ENCODE measurements at places on chromosomes 1 and 21.

- peak; percentile 64 for DNase-seq
These were observed 142.5 kb downstream of the DHRS3 start for GRCh38 chr1:12475530-12475934.

DNA sequence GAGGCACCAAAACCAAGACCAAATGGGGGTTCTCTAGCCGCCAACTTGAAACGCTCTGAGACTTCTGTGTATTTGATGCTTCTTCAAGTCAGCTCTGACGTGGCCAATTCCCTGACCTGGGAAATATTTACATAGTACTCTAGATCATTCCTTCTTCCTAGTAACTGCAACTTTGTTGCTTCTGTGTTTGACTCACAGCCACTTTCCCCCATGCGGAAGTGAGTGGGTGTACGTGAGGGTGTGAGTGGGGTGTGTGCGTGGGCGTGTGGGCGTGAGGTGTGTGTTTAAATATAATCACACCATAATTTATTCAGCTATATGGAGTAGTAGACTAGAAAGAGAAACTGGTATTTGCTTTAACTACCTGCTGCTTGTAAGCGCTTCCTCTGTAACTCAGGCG is 111.0 kb downstream of the TAS1R2 start:
- DNase-seq: no peak

DNA sequence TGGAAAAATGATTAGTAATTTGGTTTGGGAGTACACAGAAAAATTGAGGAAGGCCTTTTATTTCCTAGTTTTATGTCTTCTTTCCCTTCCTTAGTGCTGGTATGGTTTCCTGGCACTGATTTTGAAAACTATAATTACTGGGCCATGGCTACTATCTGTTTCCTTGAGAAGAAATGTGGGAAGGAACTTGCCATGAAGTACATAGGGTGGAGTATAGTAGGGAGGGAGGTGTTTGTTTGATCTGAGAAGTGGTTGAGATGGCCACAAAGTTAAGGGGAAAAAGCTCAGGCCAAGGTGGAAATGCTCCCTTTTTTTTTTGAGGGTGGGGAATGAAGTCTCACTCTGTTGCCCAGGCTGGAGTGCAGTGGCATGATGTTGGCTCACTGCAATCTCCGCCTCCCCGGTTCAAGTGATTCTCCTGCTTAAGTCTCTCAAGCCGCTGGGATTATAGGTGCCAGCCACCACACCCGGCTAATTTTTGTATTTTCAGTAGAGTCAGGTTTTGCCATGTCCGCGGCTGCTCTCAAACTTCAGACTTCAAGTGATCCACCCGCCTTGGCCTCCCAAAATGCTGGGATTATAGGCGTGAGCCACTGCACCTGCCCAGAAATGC is 11.3 kb downstream of the HJV start:
- DNase-seq: no peak

- DNase-seq: no peak
These were observed 62.8 kb downstream of the PCNT start for GRCh38 chr21:46386734-46387088.

DNA sequence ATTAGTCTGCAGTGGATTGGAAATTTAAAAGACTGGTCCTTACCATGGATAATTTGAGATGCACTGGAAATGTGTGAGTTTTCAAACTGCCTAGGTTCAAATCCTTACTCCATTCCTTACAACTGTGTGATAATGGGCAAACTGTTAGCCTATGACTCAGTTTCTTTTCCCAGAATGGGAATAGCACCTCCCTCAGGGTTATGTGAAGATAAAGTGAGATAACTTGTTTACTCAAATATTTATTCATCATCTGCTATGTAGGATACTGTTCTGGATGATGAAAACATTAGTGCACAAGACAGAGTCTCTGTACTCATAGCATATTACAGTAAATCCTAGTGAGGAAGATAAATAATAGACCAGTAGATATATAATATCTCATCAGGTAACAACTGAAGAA is 28.6 kb downstream of the LRIG2 start:
- no peak for DNase-seq

GRCh38 chr1:244636488-244637259 is 16.3 kb upstream of the DESI2 start:
- no peak for DNase-seq

DNA sequence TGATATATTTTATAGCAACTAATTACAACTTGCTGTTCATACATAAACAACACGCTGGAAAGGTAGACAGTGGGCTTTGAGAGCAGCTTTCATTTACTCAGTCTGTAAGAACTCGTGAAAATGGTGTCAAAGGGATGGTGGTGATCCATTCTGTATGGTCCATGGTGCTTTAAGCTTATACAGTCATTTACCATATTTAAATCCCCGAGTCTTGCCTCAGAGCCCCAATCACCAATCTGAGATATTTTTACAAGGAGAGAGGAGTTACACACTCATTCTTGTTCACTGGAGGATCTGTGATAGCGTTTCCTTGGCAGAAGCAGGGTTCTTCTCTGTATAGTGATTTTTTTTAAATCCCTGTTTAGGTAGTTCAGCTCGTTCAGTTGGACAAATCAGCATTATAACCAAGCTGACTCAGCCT is 694.6 kb downstream of the USP25 start:
- DNase-seq: no peak

GRCh38 chr1:40478276-40478675 is 1.2 kb downstream of the ZFP69 start:
- DNase-seq: no peak

DNA sequence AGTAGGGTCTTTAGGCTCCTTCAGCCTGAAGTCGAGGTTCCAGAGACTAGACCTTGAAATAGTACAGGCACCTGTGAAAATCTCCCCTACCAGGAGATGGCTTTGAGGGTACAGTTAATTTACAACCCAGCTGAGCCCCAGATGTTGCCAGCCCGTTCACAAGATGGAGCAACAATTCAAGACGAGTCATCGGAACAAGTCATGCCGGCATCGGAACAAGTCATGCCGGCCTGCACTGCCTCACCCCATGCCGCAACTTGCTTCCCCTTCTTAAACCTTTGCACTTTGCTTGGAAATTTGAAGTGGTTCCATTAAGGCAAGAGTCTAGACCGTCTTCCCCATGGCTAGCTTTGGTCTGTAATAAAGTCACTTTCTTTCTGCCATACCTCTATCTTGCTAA is 16.0 kb downstream of the HHAT start:
- DNase-seq: no peak

DNA sequence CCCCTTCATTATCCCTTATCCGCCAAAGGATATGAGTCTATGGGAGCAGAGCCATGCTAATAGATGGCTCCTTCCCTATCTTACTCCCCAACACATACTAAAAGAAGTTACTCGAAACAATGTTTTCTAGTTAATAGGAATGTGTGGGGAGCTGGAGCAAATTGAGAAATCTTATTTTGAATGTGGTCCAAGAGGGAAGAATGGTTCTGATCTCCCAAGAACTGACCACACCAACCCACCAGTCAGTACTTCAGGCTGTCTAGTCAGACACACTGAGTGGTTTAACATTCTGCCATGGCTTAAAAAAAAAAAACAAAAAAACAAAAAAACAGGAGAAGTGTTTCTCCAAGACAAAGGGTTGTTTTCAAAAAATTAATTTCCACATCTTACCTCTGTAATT is 31.5 kb upstream of the DNASE2B start:
- no peak for DNase-seq

GRCh38 chr1:113278371-113278770 is 111.9 kb upstream of the MAGI3 start:
- no peak for DNase-seq

GRCh38 chr1:64574301-64574700 is 104.4 kb downstream of the CACHD1 start:
- no peak for DNase-seq

GRCh38 chr1:36909946-36910725 is 124.2 kb downstream of the GRIK3 start:
- no peak for DNase-seq

- DNase-seq: no peak
These were observed 6.1 kb upstream of the PLA2G5 start for GRCh38 chr1:20063861-20064292.

GRCh38 chr1:203035111-203036000 is 9.1 kb downstream of the PPFIA4 start:
- no peak for DNase-seq

DNA sequence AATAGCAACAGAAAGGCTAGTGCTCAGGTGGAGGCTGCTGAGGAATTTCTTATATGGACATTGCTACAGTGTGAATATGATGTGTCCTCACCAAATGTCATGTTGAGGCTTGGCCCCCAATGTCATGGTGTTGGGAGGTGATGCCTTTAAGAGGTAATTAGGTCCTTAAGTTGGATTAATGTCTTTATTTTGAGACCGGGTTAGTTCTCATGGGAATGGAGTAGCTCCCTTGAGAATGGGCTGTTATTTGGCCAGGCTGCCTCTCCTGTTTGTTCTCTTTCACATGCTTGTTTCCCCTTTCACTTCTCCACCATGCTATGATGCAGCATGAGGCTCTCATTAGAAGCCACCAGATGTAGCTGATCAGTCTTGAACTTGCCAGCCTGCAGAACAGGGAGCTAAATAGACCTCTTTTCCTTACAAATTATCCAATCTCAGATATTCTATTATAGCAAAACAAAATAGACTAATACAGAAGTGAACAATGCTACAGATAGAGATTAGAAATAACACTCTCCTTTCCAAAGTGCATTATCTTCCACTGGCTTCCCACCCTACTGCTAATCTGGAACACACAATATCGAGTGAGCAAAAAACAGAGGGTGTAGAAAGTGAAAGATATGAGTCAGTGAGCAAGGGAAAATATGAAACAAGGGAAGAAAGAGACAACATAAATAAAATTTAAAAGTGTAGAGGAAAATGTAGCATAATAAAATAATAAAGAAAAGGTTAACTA is 160.2 kb downstream of the NTMT2 start:
- DNase-seq: no peak

All from small intestine (tissue), 16 donors.